Germinal center (tissue), 1 donor: ENCODE measurements at places on chromosomes 6 and 20.
A peak's percentile ranks its signal among the peaks of the same experiment; 100 is the strongest.

GRCh38 chr6:143694560-143694959 is 16.8 kb downstream of the PHACTR2 start:
- DNase-seq: no peak

DNA sequence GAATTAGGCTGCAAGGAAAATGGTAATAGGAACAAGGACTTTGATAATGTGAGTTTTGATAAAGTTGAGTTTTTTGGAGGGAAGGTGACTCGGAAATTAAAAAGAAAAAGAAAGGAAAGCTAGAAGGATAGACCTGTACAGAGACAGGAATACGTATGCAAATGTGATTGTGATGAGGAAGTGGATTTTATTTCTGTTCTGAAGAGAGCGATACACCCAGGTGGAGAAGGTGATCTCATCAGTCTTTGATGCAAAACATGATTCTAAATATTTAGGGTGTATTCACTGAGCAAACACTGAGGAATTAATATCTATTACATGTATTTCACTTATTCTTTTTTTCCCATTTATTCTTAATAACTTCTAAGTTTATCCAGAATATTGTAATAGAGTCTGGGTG is 9.2 kb upstream of the PLEKHG1 start:
- peak; percentile 69 for DNase-seq

DNA sequence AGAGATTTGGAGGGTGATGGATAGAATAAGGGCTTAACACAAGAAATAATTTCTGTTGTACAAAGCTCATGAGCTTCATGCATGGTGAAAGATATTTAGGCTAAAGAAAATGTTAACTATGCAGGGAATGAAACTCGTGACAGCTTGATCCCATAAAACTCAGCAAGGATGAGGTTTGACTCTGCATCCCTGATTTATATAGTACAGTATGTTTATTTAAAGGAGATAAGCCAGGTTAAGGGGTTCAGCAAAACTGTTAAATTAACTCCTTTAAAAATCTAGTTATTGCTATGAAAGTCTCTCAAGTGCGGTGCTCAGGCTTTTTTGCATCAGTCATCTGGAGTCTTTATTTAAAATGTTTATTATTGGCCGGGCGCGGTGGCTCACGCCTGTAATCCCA is 326.4 kb downstream of the LAMA2 start:
- no peak for DNase-seq

GRCh38 chr6:153949616-153950015 is 89.4 kb upstream of the OPRM1 start:
- DNase-seq: no peak

DNA sequence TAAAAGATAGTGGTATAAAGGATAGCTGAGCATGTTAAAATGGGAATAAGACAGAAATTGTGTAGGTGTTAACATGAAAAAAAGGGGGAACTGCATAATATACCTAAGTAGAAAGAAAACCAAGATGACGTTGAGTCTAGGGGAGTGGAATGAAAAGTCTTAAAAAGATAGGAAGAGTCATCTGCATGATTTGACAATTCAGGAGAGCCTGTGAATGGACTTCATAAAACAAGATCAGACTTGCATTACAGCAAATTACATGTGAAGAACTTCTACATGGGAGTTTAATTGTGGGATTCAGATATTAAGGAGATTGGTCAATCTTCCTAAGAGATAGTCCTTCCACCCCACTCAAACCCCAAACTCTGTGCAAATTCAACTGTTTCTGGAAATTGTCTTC is 85.5 kb downstream of the WASF1 start:
- no peak for DNase-seq

DNA sequence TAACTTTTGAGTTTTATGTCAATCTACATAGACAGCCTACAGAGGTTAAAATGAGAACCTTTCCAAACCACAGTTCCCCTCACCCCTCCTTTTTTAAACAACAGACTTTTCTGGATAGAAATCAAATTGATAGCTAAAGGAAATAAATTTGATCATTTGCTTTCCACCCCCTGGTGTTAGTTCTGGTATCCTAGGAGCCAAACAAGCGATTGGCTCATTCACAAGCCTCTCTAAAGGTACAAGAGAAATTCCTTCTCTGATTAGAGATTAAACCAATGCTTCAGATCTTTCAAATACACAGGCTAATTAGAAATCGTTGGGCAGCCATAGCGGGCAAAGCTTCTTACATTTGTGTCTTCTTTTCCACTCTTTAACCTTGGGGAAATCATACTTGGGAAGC is 232.3 kb downstream of the TBC1D7 start:
- no peak for DNase-seq

DNA sequence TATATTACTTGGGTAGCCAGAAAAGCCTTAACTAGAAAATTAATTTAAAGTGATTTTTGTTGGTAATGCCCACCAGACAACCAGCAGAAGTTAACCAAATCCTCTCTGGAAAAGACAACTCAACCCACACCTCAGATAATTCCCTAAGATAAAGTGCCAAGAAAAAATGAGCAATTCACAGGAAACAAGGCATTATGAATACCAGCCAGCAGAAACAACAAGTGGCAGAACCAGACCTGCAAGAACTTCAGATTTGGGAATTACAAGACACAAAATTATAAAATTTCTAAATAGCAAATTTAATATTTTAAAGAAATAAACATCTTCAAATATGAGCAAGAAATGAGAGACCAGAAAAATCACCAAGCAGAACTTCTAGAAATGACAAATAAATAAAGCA is 80.0 kb upstream of the MRPS10 start:
- no peak for DNase-seq

DNA sequence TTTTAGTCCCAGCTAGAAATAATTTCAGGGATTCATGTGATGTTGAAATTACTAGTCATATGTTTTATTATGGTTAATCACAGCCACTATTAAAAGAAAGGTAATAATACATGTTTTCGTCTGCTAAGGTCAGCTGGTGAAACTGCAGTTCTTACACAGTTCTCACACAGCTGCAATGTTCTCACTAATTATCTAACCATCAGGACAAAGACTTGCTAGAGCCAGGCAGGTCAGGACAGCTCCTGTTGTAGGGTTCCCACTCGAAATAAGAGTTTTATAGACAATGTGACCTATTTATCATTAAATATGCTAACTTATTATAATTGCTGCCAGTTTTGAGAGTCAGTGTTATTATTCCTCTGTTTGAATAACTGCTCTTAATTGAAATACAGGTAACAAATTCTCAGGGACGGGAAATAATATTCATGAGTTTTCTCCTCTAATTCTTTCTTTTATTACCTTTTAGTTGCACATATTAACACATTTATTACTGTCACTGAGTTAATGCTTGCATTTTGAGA is 97.9 kb downstream of the GJA1 start:
- no peak for DNase-seq

- peak; percentile 13 for DNase-seq
Observed at GRCh38 chr6:146700078-146700686, 101.4 kb downstream of the ADGB start.

- DNase-seq: peak; percentile 2
Observed at GRCh38 chr6:83708970-83709747, at the start of gene SNAP91. Gene SNAP91, minus strand, starts transcription at chr6:83709101. Its CDS starts 1,174 bp downstream, at chr6:83707927.

GRCh38 chr6:14983599-14984518 is 262.0 kb upstream of the JARID2 start:
- DNase-seq: no peak

DNA sequence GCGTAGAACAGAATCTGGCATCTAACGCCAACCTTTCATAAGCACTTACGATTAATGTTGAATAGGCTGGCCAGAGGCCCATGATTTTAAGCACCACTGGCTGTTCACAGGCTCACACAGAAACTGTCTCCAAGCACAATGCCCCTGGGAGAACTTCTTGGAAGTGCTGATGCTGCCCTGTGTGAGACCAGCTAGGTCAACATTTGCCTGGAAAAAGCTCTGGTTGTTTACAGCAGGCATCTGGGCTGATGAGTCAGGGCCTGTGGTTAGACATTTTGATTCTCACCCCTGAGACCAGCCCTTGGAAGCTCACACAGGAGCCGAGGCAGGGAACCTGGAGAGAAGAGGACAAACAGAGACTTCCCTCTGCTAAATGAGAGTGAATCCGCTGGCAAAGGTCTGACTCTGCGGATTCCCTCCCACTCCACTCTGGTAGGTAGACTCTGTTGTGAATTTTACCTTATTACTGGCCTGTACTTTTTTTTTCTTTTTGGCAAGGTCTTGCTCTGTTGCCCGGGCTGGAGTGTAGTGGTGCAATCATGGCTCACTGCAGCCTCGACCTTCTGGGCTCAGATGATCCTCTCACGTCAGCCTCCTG is 6.8 kb upstream of the SULF2 start:
- DNase-seq: no peak

GRCh38 chr20:19056909-19057308 is 155.5 kb upstream of the SLC24A3 start:
- no peak for DNase-seq

DNA sequence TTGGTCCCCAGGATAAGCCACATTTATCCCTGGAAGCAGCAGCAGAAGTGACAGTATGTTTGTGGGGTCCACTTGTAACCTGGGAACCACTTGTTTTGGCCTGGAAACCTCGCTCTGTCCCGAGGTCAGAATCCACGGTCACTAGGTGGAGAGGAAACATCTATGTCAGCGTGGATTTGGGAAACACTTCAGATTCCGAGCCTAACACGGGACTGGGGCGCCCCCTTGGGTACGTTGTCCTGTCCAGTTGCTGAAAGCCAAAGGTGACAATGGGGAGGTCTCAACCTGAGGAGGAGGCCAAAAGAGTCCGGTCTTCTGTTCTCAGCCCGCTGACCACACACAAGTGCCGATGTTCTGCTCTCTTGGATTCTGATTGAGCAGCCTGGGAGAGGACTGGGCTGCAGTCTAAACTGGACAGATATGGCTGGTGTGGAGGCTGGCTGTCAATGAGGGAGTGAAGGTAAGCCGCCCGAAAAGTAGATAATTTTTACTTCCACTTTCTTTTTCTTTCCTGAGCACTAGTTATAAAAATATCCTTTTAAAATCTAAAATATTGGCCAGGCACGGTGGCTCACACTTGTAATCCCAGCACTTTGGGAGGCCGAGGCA is 4.9 kb upstream of the ZFP57 start:
- no peak for DNase-seq

DNA sequence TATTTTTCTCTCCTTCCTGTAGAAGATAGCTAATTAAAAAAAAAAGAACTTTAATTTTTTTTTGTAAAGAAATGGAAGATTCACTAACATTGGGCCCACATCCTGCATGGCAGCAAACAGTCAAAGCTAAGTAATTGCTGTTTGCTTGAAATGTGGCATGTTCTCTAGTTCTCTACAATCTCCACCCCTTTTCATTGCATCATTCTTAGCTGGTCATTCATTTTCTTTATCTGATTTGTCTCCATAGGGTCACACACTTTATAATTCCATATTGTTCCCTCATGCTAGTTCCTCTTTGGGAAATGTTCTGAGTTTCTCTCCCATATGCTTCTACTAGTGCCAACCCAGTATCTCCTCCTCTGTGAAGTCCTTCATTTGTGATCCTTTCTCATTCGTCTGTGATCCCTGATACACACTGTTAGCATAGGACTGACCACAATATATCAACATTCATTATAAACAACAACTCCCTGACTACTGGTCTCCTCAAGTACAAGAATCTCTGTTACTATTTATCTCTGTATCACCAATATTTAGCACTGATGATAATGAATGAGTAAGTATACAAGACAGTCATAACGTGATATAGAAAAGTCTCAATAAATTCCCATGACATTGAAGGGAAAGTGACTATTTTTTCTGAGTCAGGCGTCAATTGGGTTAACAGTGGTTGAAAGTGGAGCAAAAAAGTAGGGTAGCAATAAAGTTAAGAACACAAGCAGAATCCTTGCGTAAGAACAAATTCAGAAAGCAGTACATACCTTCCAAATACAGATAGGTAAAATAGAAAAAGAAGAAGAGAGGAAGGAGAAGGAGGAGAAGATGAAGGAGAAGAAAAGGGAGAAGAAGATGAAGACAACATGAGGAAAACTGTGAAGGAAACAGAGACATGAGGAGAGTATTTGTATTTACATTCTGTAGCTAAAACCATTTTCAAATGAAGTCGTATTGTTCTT is 33.2 kb upstream of the MYB start:
- no peak for DNase-seq

DNA sequence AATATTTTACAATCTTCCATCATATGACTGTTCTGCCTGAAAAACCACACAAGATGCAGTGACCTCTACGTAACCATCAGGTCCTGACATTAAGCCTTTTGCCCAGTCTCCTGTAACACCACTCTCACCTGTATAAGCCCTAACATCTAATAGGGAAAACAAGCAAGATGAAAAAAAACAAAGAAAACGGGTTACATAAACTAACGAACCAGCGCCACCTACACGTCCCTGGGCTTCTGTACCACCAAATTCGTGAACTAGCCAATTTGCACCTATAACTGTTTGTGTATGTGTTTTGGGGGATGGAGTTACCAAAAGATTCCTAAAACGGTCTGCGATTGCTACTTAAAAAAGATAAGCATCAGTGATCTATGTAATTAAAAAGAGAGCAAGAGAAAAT is 70.2 kb downstream of the BLOC1S5 start:
- DNase-seq: no peak

DNA sequence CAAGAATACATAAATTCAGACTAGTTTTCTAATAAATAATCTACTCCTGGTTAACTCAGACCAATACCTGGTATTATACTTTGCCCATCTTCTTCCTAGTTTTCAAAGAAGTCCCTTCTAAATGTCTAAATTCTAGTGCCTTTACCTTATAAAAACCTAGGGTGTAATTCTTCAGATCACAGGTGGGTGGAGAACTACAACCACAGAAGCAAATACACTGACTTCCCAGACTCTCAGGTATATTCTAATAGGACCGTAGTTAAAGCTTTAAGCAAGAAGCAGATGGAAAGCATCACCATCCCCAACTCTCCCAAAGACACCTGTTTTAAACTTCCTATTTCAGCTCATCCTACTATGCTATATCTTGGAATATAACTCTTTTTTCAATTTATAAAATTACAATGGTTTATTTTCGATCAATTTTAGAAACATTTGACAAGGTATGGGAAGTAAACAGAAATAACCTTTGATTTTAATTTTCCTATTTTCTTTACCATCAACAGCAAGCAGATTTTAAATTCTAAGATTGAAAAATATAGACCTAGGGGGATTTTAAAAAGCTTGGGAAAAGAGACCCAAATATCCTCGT is 15.8 kb downstream of the MAN1A1 start:
- DNase-seq: peak; percentile 50

DNA sequence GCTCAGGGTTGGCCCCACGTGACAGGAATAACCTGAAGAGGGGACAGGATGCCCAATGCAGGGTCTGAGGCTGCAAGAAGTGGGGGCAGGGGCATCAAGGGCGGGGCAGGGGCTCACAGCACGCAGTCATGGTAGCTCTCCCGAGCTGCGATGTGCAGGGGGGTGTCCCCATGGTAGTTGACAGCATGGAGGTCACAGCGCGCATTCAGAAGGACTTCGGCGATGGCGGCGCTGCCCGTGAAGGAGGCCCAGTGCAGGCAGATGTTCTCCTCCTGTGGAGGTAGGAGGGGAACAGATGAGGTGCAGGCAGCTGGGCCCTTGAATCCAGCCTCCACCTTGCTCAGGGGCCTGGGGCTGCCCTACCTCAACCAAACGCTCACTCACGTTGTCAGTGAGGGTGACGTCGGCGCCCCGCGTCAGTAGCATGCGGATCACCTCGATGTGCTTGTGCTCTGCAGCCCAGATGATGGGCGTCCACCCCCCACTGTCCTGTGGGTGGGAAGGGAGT is 5.8 kb upstream of the SLC44A4 start:
- DNase-seq: no peak

GRCh38 chr6:117130125-117130524 is 135.2 kb upstream of the VGLL2 start:
- DNase-seq: no peak

GRCh38 chr6:166277018-166277417 is 31.2 kb downstream of the PRR18 start:
- DNase-seq: no peak

GRCh38 chr6:44561832-44562665 is 174.5 kb downstream of the CDC5L start:
- no peak for DNase-seq
